ENCODE measurements at places on chromosomes 7 and 10.

DNA sequence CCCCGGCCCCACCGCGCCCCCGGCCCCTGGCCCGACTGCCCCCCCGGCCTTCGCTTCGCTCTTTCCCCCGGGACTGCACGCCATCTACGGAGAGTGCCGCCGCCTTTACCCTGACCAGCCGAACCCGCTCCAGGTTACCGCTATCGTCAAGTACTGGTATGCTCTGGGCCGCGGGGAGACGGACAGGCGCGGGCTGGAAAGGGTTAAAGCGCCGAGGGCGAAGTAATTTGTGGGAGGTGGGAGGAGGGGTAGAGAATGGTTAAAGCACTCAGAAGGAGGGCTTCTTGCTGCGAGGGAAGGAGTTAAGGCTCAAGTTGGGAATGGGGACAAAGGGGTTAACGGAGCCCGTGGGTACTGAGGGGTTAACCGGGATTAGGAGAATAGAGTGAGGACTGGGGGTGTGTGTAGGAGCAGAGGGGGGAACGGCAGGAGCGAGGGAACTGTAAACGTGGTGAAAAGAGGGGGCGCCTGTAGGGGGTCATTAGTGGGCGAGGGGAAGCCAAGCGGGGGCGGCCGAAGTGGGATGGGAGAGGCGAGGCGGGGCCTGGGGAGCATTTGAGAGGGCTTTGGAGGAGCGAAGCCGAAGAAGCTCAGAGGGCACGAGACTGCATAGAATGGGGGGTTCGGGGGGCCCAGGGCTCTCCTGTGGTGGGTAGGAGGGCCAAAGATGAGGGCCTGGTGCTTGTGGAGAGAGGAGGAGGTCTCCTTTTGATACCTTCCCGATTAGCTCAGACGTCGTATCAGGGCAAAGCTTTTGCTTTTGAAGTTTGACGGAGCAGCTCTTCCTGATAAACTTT, 605 bp downstream of the SUFU start:
- peak; percentile 17 for DNase-seq

- DNase-seq, result no peak
Observed at GRCh38 chr10:80532571-80532970, 5.1 kb upstream of the SH2D4B start.

- no peak for DNase-seq
Observed at GRCh38 chr10:131183546-131184045, 127.9 kb downstream of the TCERG1L start.

DNA sequence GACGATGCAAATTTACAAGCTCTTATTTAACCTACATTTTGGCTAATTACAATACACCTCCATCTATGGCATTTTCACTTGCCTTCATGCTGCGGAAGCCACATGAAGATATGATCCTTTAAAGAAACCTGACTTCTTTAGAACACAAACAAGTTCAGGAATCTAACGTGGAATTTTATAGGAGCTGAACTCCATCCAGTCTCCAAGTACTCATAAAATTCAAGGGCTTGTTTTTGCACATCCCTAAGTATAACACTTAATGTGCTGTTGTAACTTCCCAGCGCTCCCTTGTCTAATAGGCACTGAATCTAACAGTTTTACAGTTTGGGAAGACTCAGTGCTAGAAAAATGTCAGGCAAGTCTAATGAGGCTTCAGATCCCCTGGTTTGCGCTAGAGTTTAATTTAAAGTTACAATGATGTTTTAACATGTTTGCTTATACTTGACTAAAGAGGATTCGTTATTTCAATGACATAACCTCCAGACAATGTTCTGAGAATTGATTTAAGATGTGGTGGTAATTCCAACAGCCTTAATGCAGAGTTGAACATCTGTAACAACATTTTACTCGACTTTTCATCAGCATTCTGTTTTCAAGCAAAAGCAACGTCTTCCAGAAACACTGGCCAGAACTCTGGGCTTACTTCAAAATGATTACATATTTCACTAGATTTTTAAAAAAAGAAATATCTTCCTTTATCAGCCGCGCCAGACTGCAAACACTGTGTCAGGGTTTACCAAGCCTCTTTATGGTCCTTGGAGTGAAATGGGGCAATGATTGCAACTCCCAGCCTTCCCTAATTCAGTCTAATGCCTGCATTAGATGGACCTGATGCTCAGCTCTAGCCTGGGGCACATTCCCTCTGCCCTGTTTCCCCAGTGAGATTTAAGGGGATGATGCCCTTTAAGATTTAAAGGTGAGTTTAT, 664.3 kb downstream of the KCNMA1 start:
- no peak for DNase-seq

GRCh38 chr10:31419394-31420063, 100.5 kb downstream of the ZEB1 start:
- DNase-seq, result no peak

- DNase-seq, result no peak
Observed at GRCh38 chr7:142460402-142461117, 202.7 kb upstream of the PRSS58 start.

DNA sequence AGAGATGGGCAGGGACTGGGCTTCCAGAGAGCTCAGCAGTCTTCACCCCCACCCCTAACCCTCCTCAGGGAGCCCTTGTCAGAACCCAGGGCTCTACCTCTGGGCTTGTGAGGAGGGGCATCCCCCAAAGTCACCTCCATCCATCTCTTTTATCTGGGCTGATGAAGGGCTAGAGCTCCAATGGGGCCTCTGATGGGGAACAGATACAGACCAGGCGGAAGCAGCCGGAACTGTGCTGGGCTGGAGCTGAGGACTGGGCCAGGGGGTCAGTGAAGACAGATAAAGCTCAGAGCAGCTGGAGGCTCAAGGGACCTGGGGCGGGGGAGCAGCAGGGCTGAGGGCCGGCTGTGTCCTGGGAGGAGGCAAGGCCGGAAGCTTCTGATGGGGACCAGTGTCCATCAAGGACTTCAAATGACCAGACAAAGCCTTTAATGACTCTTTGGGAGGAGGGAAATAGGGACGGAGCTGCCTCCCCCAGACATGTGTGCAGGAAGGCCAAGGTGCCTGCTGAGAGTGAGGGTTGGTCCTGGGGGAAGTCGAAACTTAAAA, 10.2 kb downstream of the KAZALD1 start:
- DNase-seq, result no peak

DNA sequence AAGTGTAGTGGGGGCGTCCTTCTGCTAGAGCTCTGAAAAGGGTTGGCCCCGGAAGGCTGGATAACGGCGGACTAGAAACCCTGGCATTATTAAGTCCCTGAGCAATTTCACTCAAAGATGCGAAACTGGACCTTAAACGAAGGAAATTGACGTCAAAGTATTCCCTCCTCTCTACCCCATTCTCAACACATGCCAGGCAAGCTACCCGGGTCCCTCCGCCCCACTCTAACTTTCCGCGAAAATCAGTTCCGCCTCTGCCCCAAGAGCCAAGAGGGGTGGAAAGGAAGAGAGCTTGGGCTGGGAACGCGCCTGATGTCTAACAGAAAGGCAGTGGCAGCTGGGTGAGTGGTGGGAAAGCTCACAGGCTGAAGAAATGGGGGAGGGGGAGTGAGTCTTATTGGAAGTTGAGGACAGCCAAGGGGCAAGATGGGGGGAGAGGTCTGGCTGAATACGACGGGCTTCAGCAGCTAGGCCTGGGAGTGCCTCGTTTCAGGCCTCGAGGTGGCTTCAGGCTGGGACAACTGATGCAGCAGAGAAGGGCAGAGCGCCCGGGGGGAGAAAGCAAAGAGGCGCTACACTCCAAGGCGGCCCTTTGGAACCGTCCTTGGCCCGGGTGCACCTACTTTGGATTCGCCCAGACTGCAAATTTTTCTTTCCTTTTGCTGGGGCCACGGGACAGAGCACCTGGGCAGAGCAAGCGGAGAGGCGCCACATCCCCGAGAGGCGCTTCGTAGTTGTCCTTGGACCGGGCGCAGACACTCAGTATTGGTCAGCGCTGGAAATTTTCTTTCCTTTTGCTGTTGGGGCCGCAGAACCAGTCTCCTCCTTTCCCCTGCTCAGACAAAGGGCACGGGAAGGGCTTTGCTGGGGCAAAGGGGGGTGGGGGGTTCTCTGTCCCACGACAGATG, 2.0 kb upstream of the FEZF1 start:
- DNase-seq, result no peak

DNA sequence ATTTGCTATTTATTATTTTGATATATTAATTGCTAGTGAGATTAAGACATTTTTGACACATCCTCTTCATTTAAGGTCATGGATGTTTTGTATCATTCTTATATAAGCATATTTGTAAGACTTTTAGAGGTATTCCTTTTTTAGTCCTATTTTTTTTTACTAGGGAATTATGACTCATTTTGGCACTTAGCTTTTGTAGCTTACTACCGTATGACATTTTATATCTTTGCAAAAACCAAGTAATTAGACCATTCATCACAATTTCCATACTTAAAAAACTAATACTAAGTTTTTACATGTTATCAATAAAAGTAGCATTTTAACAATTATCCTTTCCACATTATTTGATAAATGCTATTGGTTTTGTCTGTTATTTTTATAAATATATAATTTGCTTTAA, 41.6 kb downstream of the BMPR1A start:
- DNase-seq, result no peak

DNA sequence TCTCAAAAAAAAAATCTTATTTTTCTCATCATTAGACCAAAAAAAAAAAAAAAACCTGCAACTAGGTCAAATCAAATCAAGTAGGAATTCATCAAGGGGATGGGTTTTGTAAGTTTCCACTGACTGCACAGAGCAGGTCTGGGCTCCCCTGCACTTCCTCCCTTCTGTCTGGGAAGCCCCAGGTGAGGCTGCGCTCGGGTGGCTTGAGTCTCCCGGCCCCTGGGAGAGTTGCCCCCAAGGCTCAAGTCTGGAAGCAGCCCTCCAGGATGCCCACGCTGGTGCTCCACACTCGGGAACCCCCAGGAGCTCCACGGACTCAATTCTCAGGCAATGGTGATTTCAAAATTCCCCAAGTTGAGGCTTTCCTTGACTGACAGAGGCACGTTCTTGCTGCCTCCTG, 41.7 kb upstream of the RBM33 start:
- no peak for DNase-seq

- DNase-seq, result no peak
Observed at GRCh38 chr7:145645135-145645515, 471.5 kb upstream of the CNTNAP2 start.

- DNase-seq, result no peak
Observed at GRCh38 chr10:34796133-34796532, 19.0 kb downstream of the PARD3 start.

GRCh38 chr7:33024189-33024757, 38.3 kb downstream of the NT5C3A start:
- DNase-seq, result no peak

- DNase-seq, result no peak
Observed at GRCh38 chr10:111551001-111551400, 474.2 kb downstream of the ADRA2A start.

DNA sequence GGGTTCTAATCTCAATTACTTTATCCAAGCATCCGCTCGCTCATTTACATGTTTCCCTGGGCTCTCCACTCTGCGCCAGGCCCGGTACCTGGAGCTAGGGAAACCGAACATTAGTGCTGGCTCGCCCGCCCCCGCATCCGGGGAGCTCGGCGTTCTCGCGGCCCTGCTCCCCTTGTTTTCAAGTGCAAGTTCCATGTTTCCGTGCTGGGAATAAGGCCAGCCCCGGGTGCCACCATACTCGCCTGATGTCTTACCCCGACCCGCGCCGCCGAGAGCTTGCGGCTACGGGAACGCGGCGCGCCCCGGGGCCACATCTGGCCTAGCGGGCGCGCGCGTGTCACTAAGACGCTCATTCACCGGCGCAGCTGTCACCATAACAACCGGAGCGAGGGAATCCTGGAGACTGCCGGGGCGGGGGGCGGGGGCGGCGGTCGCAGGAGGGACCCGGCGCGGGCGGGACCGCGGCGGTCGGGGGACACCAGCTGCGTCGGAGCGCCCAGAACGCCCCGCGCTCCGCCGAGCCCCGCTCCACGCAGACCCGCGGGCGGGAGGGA, at the start of gene NEURL1:
Gene NEURL1 (plus strand): TSS at position 344 of the 554 bp plus-strand sequence. CDS start 683 bp downstream, outside the sequence.
- peak; percentile 36 for DNase-seq

DNA sequence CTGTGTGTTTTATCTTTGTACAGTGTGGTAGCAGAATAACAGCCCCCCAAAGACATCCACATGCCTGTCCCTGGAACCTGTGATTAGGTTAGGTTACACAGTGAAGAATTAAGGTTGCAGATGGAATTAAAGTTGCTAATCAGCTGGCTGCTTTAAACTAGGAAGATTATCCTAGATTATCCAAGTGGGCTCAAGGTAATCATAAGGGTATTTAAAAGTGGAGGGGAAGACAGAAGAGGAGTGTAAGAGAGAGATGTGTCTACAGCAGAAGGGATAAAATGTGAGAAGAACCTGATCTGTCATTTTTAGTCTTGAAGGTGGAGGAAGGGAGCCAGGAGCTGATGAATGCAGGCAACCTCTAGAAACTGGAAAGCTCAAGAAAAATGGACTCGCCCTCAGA, 117.6 kb downstream of the ARHGAP22 start:
- DNase-seq, result no peak

DNA sequence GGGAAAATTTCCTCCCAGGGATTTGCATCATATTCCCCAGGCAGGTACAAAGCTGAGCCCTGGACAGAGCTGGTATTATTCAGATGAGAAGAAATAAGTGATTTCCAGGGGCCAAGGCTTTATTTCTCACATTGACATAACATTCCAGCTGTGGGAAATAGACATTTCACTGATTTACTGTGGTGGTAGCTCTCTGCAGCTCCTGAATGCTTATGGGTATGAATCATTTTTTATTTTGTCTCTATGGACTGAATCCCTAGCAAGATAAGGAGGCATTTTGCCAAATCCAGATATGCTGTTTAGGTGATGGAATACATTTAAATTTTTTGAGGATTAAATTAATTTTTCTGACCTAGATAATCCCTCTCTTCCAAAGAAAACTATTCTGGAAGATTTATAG, 97.9 kb downstream of the MTPN start:
- DNase-seq, result no peak

- peak; percentile 51 for DNase-seq
Observed at GRCh38 chr10:3828404-3829155, 43.6 kb upstream of the KLF6 start.

- DNase-seq, result no peak
Observed at GRCh38 chr7:31125171-31125570, 73.1 kb downstream of the ADCYAP1R1 start.

DNA sequence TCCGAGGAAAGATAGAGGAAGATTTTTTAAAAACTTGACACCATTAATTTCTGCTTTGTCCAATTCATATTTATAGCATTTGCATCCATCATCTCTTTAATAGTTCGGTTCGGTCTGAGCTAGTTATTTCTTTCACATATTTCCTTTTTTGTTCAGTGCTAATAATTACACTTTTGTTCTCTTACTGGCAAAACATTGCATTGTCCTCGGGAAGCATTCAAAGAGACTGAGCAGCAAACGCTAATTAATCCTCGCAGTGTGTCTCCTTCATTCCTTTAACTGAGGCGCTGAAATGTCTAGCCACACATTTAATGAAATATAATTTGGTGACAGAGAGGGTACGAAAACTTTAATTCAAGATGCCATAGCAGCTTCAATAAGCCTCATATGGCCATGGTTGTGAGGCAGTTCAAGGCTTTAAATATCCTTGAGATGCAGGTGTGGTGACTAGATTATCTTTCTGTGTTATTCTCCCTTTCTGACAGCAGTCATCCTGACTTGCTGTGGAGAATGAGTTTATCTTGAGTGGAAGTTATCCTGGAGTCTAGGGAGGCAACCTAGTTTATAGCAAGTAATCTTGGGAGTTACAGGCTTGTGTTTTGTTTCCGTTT, 431.4 kb downstream of the SDK1 start:
- no peak for DNase-seq
